NCI-H526 (cell line): ENCODE measurements at places on chromosomes 16 and 17.
A peak's percentile ranks its signal among the peaks of the same experiment; 100 is the strongest.

GRCh38 chr17:334974-335481 lies 17.6 kb downstream of the RPH3AL start:
- DNase-seq, result no peak

GRCh38 chr17:78107457-78107856 lies 21.1 kb downstream of the TMC6 start:
- DNase-seq, result no peak

DNA sequence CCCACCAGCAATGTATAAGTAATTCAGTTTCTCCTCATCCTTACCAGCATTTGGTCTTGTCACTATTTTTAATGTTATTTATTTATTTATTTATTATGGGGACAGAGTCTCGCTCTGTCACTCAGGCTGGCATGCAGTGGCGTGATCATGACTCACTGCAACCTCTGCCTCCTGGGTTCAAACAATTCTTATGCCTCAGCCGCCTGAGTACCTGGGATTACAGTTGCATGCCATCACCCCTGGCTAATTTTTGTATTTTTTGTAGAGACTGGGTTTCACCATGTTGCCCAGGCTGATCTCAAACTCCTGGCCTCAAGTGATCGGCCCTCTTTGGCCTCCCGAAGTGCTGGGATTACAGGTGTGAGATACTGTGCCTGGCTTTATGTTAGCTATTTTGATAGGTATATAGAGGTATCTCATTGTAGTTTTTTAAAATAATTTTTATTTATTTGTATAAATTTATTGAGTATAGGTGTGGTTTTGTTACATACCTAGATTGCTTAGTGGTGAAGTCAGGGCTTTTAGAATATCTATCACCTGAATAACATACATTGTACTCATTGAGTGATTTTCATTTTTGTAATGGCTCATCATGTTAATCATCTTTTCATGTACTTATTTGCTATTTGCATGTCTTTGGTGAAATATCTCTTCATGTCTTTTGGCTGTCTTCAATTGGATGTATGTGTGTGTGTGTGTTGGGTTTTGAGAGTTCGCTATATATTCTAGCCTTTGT lies 53.3 kb downstream of the TANC2 start:
- no peak for DNase-seq

DNA sequence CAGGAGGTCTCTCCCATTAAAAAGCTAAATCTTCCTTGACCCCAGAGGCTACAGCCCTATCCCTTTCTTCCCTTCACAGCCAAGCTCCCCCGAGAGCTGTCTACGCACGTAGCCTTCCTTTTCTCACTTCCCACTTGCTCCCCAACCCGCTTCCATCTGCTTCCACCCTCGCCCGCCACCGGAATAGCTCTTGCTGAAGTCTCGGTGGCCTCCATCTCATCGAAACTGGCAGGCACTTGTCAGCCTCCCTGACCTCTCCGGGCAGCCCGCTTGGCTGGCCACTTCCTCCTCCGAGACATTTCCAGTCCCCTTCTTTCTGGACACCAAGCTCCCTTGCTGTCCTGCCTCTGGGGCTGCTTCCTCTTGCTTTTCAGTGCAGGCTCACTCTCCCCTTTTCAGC lies 10.7 kb upstream of the EPOP start:
- DNase-seq, result no peak

GRCh38 chr16:80570106-80570478 lies 29.3 kb downstream of the DYNLRB2 start:
- DNase-seq, result no peak

DNA sequence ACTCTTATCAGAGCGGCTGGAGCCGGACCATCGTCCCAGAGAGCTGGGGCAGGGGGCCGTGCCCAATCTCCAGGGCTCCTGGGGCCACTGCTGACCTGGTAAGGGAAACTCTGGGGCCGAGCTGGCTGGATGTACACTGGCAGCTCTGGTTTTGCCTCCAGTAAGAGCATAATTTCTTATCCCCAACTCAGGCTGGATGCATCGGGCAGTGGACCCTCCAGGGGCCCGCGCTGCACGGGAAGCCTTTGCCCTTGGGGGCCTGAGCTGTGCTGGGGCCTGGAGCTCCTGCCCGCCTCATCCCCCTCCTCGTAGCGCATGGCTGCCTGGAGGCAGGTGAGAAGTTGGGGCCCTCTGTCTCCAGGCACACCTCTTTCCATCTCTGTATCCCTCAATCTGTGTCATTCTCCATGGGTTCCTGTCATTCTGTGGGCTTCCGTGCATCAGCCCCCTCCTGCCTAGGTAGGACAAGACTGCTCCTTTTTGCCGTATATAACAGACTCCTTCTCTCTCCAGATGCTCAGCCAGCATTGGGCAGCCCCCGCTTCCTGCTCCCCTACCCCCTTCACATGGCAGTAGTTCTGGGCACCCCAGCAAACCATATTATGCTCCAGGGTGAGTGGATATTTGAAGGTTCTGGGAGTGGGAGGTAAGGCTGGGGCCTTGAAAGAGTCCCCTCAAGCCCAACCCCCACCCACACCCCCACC lies 9.4 kb upstream of the TMEM88 start:
- no peak for DNase-seq

DNA sequence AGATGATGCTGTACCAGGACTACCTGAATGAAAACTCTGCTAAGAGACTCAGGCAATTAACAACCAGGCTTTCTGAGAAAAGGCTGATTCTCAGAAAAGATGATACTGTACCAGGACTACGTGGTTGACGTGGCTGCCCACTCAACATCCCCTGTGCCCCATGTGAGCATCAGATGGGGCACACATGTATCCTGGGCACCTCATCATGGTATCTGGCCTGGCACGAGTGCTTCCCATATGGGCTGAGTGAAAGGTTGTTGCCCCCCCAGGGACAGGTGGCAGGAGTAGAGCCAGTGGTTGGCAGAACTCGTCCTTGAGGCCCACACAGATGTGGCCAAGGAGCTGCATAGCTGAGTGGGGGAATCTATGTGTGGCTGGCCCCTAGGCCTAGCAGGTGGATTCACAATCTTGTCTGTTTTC lies 3.5 kb upstream of the CES4A start:
- DNase-seq, result no peak

- DNase-seq, result no peak
Observed at GRCh38 chr17:10286324-10286723, 86.5 kb downstream of the MYH13 start.

- DNase-seq, result no peak
Observed at GRCh38 chr17:557371-557770, 157.3 kb downstream of the VPS53 start.

- DNase-seq, result peak; percentile 6
Observed at GRCh38 chr17:16304830-16305229, 48.4 kb downstream of the CENPV start.

- DNase-seq, result peak; percentile 68
Observed at GRCh38 chr16:14071576-14072271, 605 bp downstream of the MRTFB start.

DNA sequence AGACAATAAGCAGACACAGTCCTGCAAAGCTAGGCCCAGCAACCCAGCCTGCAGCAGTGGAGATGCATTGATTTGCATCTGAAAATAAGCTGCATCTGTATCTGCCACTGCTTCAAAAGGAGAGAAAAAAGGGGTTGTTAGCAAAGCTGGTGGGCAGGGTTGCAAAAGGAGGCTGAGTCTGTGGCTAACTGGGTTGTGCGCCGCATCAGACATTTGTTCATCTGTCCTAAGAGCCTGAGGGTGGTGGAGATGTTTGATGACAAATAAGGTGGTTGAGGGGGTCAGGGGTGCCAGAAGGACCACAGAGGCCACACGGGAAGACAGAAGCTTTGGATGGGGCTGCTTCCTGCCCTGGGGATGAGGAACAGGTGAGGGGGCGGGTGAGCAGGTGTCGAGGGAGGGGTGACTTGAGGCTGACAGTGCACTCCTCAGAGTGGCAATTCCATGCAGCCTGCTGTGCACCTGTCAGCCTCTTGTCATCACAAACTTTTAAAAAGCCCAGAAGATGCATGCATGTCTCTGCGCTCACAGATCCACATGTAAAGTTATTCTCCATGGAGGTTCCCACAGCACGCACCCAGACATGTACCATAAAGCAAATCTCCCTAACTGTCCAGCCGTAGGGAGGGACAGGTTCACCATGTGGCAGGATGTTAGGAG lies 35.4 kb downstream of the WSB1 start:
- no peak for DNase-seq

GRCh38 chr16:9534759-9535158 lies 443.3 kb downstream of the HAPSTR1 start:
- DNase-seq, result no peak

GRCh38 chr16:50446861-50447260 lies 78.1 kb upstream of the BRD7 start:
- no peak for DNase-seq

GRCh38 chr17:64232466-64233262 lies 30.4 kb downstream of the TEX2 start:
- DNase-seq, result no peak

DNA sequence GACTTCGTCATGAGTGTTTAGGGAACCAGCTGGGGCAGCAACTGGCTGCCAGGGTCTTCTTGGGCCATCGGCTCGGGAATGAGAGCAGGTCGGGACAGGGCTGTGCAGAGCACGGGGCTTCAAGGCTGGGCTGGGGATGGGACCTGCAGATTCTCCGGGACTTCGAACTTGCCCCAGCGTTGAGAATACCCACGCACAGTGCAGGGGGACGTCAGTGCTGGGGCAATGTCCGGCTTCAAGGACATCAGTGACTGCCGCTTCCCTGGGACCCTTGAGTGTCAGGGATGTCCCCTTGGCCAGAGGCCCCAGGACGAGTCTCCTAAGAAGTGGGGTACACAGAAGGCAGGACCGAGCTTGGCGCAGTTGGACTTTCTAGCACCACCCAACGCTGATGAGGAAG lies 76.3 kb downstream of the MGAT5B start:
- DNase-seq, result no peak

DNA sequence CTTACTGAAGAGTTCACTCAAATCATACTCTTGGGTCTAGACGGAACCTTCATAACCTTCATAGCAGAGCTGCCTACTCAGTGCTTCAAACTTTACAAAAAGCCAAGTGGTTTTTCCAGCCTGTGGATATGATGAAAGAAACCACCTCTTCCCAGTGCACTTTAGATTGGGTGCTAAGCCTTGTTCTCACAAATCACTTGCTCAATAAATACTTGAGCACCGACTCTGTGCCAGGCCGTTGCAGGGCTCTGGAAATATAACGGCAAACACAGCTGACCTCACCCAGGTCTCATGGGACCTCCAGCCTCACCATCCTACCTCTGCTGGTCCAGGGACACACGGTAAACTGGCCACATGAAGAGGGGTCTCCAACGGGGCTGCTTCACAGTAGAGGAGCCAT lies 35.7 kb downstream of the CDRT4 start:
- DNase-seq, result no peak

DNA sequence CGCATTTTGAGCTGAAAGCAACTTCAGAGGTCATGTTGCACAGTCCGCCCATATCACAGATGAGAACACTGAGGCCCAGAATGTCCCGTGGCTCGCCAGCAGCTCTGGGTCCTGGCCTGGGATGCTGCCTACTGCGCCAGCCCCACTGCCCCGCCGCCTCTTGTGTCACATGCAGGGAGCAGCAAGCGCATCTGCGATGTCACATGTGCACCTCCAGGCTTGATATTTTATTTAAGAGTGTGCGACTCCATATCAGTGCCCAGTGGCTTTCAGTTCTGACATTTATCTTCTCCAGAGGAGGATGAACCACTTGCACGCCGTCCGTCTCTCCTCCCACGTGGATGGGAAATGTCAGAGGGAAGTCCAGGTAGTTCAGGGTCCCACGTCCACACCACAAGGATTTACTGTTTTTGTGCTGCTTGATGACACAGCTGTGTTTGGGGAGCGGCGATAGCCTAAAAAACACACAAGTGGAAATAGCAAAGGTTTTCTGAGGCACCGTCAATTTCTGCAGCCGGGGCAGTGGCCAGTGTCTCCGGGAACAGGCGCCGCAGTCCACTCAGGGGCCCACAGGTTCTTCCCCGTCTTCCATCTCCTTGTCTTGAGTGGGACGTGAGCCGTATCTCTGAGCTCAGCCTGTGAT lies 7.0 kb upstream of the RBFOX3 start:
- no peak for DNase-seq

DNA sequence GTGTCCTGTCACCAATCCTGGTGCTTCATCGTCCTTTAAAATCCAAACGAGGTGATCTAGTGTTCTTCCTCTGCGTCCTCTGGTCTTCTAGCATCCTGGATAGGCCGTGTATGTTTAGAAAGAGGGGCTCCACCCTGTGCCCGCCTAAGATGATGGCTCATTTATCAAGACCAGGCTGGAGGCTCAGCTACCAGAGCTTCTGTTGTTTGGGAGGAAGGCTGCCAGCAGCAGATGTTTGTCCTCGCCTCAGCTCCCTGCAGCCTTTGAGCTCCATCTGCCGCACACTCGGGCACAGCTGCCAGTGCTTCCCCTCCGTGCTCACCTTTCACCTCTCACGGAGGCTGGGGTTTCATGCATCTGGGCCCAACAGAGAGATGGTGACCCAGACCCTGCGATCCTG lies 954.7 kb upstream of the RBFOX1 start:
- DNase-seq, result no peak

DNA sequence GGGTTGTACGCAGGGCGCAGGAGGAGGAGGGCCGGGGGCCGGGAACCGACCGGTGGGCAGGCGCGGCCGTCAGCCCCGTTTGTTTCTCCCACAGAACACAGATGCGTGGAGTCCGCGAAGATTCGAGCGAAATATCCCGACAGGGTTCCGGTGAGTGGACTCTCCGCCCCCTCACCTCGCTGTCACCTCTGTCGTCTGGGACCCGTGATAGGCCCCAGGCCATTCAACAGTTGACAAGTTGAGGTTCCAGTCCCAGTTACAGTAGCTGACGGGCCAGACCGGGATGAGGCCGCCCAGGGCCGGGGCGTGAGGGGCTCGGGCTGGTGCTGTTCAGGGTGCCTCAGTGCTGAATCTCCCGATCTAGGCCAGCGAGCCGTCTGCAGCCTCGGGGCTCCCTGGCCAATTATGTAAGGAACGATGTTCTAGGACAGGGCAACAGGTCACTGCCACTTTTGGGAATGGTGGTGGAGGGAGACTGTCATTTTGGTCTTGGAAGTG lies 628 bp downstream of the GABARAPL2 start:
- no peak for DNase-seq

DNA sequence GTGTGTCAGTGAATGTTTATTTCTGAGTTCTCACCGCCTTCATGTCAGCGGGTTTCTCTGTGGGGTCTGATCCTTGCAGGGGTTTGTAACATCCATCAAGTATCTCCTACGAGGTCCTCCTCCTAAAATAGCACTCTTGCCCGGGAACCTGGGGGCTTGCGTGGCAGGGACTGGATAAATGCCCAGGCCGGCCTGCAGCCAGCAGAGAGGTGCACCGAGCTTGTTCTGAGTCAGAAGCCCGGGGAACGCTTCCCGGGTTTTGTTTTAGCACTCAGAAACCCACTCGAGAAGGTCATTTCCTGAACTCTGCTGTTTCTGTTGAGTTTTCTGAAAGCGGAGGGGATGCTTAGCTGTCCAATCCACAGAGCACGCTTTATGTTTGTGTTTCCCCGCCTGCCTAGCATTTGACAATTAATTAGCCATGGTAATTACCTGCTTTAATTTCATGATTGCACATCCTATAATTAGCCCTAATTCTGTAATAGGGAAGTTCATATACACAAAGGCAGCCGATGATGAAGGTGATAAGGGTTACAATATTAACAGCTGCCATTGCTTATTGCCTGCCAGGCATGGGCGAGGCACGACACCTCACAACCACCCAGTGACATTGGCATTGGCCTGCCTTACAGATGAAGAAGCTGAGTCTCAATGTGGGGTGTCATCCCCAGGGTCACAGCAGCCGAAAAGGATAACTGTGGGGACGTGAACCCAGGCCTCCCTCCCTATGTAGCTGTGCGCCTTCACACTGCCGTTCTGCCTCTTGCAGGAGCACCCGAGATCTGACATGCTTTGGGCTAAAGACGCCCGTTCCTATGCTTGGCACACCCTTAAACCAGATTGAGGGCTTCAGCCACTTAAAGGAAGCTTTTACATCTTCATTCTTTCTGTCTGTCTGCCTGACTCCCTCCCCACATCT lies 333.1 kb downstream of the CPPED1 start:
- no peak for DNase-seq

- DNase-seq, result peak; percentile 52
Observed at GRCh38 chr17:44733753-44734152, 25.0 kb upstream of the ADAM11 start.
